ENCODE measurements at places on chromosomes 4 and X.

- DNase-seq: peak; percentile 51
Observed at GRCh38 chr4:2934077-2934812, 29.0 kb downstream of the NOP14 start.

DNA sequence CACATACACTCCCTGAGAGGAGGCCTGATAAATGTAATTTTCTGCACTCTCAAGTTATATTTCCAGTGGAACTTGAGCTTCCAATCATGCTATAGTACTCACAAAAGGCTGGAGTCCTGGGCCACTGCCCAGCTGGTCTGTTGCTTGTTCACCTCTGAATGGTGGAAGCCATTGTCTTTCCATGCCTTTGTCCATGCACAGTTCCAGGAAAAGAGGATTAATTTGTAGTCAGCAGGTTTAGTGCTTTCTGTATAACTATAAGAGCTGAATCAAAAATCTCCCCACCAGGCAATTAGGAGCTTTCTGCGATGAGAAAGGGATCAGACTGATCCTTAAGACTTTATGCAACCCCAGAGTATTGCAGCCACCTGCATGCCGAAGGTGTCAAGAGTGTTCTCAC lies 195.4 kb upstream of the PGRMC2 start:
- no peak for DNase-seq

DNA sequence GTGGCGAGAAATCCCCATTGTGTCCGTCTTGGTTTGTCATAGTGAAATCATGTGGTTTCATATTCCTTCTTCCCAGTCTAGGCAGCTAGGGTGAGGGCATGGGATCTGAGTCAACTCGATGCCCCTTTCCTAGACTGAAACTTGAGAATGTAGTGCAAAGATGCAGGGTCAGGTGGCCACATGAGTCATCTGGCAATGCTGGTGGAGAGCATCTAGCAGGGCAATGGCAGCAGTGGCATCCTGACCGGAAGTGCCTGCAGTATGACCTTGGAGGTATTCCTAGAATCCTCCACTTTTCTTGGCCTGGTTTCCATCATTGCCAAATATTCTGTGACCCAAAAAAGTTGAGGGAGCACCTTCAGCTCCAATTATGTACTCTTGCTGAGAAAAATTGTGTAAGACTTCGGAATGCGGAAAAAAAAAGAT lies 39.1 kb upstream of the TMEM184C start:
- DNase-seq: no peak

- no peak for DNase-seq
Observed at GRCh38 chr4:80033581-80033980, 39.4 kb downstream of the ANTXR2 start.

GRCh38 chr4:158314756-158315487 lies 104.6 kb downstream of the TMEM144 start:
- DNase-seq: no peak

DNA sequence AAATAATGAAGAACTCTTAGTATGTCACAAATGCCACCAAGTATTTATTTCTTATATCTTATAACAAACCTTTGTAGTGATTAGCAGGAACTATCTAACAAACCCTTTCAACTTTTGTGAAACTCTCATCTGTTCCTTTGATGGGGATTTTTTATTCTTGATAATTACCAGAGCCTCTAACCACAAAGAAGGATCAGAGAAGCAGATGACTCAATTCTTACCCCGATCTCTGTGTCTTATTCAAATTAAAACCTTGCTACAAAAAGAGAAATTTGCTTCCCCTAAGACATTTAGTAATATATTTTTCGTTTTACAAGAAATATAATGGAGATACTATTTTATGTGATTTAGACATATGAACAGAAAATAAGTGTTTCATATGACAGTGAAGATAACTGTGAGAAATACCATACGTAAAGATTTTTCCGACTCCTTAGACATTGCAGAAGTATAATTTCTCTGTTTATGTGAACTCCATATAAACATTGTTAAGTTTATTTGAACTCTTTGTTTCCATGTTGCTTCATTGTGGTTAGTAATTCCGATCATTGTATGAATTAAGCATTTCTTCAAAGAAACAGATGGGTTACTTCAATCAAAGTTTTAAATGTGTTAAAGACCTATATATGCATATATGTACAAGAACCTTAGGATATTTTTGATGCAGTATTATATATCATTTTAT lies 205.4 kb downstream of the CFAP299 start:
- DNase-seq: no peak

- DNase-seq: no peak
Observed at GRCh38 chr4:1235381-1236102, 13.4 kb downstream of the CTBP1 start.

DNA sequence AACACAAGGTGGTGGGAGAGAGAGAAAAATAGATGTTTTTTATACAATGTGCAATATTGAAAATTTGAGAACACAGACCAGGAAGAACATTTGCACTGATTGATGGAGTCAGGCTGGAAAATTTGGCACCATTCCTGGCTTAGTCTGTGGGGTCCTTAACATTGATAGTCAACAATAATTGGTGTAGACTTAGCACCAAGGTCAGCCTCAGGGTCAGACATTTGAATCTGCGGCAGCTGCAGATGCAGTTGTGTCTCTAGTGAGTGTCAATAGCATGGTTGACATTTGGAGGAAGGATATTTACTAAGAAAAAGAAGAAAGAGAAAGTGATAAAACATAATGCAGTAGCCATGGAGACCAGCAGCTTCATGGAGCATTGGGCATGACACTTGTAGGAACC lies 31.5 kb upstream of the GLRA3 start:
- DNase-seq: no peak

- no peak for DNase-seq
Observed at GRCh38 chr4:16029262-16029661, 54.6 kb downstream of the PROM1 start.

GRCh38 chr4:185137233-185137925 lies 5.7 kb upstream of the SLC25A4 start:
- no peak for DNase-seq

DNA sequence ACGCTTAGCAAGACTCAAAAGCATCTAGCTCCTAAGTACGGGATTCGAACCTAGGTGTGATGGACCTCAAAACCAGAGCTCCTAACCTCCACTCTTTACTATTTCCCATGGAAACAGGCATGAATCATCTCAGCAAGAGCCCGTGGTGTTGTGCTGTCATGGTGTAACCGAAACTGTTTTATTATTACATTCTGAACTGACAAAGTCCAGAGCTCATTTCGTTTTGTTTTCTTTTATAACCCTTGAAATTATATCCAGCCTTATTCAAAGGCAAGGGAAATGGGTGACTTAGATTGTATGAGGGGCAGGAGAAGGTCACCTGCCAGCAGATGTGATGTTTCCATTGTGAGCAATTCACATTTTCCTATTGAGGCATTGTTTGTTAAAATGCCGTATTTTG lies 301.1 kb downstream of the FRMPD4 start:
- DNase-seq: no peak

GRCh38 chr4:40256329-40256728 lies 59.5 kb downstream of the RHOH start:
- DNase-seq: no peak

GRCh38 chrX:47239199-47239598 lies 6.4 kb downstream of the USP11 start:
- DNase-seq: no peak

DNA sequence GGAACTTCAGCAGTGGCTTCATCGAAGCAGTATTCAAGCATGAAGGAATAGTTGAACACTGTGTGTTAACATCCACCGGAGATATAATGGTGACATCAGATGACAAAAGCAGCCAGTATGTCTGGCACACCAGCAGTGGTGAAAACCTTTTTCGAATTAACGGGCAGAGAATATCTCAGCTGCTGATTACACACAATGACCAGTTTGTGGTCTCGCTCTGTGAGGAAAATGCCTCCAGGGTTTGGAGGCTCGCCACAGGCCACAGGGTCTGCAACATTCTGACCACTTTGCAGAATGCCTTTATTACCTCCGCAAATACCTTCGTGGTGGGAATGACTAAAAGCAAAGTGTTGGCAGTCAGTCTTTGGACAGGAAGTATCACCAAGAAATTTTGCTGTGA lies 201.5 kb downstream of the NWD2 start:
- DNase-seq: no peak

- DNase-seq: no peak
Observed at GRCh38 chr4:121155893-121156292, 8.2 kb downstream of the TNIP3 start.

- no peak for DNase-seq
Observed at GRCh38 chr4:91025241-91026148, 898.3 kb downstream of the CCSER1 start.

DNA sequence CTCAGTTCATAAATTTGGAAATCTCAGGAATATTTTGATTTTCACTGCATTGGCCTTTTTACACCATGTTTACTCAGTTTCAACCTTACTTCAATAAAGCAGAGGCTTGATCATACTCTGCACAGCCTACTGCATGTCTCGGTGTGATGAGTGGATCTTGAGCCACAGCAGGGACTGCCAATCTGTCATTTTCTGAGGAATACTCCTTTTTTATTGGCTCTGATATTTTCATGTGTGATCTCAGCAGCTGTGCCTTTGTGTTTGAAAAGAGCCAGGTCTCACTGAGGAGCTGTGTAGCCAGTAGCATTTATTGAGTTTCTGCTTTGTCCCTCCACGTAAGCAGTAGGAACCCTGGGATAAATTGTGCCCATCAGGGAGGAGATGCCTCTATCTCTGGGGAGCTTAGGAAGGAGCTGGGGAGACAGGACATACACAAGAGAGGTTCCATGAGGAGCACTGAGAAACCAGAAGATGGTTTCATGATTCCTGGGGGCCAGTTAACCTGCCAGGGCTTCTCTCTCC lies 18.9 kb upstream of the TRIM2 start:
- no peak for DNase-seq

DNA sequence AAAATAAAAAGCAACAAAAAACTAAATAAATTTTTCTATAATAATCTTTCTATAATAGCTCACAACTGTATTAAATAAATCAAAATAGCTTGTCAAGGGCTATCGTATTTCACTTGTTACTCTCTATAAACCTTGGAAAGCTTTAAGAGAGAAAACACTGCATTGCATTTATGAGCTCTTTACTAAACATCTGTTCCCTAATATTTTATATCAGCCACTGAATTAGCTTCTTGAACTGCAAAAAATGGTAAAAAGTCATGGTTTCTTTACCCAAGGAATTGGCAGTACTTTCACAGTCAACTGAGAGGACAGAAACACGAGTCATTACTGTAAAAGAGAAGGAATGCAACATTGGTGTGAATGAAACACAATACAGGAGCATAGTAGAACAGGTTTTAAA lies 671.2 kb downstream of the PCDH18 start:
- no peak for DNase-seq

- DNase-seq: no peak
Observed at GRCh38 chrX:31580726-31581125, 508.9 kb upstream of the FTHL17 start.

DNA sequence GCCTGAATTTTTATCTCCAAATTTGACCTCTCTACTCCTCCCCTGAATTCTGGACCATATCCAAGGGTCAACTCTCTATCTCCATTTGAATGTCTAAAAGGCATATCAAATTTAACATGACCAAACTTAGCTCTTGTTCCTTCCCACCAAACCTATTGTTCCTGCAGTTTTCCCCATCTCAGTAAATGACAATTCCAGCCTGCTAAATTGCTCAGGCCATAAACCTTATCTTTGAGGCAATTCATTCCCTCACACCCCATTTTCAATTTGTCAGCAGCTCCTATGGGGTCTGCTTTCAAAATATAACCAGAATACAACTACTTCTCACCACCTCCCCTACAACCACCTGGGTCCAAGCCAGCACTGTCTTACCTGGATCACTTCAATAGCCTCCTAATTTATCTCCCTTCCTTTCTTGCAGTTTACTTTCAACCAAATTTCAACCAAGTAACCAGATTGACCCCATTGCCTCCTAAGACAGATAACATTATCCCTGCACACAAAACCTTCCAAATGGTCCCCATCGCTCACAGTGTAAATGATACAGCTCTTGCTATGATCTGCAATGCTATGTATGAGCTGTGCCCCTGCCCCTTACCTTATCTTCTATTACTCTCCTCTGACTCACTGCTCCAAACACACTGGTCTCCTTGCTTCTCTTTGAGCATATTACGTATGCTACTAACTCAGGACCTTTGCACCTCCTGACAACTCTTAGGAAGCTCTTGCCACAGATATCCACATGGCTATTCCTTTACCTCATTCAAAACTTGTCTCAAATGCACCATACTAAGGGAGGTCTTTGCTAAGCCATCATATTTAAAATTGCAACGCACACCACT lies 66.0 kb downstream of the CAMK2D start:
- no peak for DNase-seq

- DNase-seq: no peak
Observed at GRCh38 chr4:85478576-85478975, 3.6 kb downstream of the ARHGAP24 start.

GRCh38 chr4:187929024-187929423 lies 66.5 kb upstream of the ZFP42 start:
- no peak for DNase-seq

GRCh38 chr4:150329373-150329772 lies 251.1 kb downstream of the DCLK2 start:
- no peak for DNase-seq
